Dermis blood vessel endothelial cell (primary cell): ENCODE measurements at places on chromosomes 1 and 21. TPM values are rescaled to one million over a fixed set of nuclear protein-coding genes. Genes with fewer than 3 reads are reported as not detected.

ARHGEF11 gene
- total RNA-seq = 22.0 and 23.3 TPM in 2 replicates

KLHL21 gene
- total RNA-seq = 25.9 and 31.7 TPM in 2 replicates

MROH7 gene
- 0.17 TPM in 1 of 2 replicates, not detected in the other for total RNA-seq

CELA2B gene
- not detected in 2 replicates for total RNA-seq

VSIG8 gene
- total RNA-seq = 0.09 TPM in 1 of 2 replicates, not detected in the other

FTCD gene
- total RNA-seq = 0.05 and 0.17 TPM in 2 replicates

GJA8 gene
- not detected in 2 replicates for total RNA-seq

MLLT11 gene
- 1.2 and 3.6 TPM in 2 replicates for total RNA-seq

RNU1-4 gene
- total RNA-seq = under 0.01 TPM in 2 replicates

OR2T33 gene
- total RNA-seq = not detected in 2 replicates

MXRA8 gene
- total RNA-seq = 0.56 and 1.7 TPM in 2 replicates
